Esophagus squamous epithelium (tissue), 5 donors: ENCODE measurements at places on chromosomes 13 and 19.
A peak's percentile ranks its signal among the peaks of the same experiment; 100 is the strongest.

DNA sequence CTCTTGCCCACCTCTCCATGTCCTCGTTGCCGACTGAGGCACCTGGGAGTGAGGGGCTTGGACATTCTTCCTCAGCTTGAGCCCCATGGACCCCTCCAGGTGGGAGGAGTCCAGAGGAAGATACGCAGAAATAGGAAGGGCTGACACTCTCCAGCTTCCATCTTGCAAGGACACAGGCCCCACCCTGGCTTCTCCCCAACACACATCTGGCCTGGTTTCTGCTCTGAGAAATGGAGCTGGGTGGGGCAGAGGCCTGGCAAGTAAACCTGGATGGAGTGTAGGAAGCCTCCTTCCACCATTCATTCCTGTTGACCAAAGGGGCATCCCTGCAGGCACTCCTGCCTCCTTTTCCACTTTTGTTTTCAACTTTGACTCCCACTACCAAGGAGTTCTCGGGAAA is 50.5 kb downstream of the NFIX start:
- no peak for DNase-seq

GRCh38 chr19:4342615-4343369 is 570 bp upstream of the MPND start:
- DNase-seq: peak; percentile 88

DNA sequence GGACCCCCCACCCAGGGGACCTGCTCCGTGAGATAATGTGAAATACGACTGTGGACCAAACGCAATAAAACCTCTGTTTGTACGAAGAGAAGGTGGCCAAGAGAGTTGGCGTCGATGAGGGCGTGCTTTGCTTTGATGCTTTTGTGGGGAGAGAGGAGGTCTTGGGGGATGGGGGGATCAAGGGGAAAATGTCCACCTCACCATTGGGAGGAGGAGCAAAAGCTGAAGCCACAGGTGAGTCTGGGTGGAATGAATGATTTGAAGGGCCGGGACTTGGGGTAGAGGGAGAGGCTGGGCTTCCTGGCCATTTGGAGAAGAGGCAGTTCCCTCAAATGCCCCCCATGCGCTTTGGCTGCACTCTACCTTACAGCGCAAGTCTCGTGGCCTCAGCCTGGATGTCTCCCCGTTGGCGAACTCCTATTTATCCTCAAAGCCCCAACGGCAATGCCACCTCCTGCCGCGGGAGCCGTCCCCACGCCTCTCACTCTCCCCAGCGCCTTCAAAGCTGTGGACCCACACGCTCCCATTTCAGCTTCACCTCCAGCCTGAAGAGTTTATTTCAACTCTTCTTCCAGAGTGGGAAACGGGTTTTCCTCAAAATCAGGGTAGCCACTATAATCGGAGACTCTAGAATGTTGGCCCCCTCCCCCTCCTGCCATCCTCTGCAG is 795 bp upstream of the ABCA7 start:
- DNase-seq: no peak

GRCh38 chr19:6738787-6739389 is 592 bp upstream of the TRIP10 start:
- no peak for DNase-seq

GRCh38 chr19:15576526-15577156 is 38.4 kb upstream of the CYP4F8 start:
- no peak for DNase-seq

- no peak for DNase-seq
Observed at GRCh38 chr13:40984668-40985366, 34.3 kb downstream of the ELF1 start.

DNA sequence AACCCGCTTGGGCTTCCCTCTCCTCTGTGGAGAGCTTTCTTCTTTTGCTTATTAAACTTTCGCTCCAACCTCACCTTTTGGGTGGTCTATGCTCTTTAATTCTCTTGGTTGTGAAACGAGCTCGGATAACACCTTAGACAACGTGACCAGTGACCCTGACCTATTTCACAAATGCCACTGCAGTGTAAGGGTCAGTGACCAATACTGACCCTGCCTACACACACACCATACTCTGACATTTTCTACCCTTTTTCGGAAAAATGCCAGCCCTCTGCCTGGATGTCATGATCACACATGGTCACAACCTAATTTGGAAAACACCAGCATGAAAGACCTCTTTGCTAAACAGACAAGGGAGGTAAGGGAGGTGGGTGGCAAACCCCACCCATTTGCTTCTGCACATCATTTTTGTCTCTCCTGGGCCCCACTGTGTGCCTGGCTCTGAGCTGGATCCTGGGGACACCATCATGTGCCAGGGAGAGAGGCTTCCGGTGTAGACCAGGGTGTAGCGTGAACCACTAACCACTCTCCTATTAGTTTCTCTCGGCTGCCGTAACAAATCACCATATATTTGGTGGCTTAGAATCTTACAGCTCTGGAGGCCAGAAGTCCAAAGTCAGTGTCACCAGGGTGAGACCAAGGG is 9.9 kb downstream of the ETFB start:
- DNase-seq: no peak

GRCh38 chr19:1483131-1483978 is 4.3 kb upstream of the C19orf25 start:
- no peak for DNase-seq

- DNase-seq: no peak
Observed at GRCh38 chr19:35009424-35010415, 9.6 kb downstream of the GRAMD1A start.

DNA sequence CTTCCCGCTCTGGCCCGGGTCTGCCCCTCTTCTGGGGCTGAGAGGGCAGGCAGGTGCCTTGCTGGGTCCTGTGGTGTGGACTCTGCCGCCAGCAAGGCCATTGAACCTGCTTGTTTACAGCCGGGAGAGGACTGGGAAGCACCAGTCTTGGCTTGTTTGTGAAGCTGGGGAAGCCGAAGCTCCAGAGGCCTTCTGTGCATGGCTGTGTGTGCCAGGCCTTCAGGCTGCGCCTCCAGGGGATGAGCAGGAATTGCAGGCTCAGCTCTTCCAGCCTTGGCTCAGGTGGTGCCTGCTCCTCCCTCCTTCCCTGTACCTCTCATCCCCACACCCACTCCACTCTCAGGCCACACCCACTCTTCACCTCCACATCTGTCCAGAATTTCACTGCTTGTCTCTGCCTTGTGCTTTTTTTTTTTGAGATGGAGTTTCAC is 17.5 kb downstream of the NDUFB7 start:
- no peak for DNase-seq

GRCh38 chr19:46809534-46810272 is 21.3 kb upstream of the SLC1A5 start:
- DNase-seq: no peak

- DNase-seq: no peak
Observed at GRCh38 chr19:18304458-18305310, 18.2 kb downstream of the LSM4 start.

GRCh38 chr19:11797491-11797890 is 832 bp upstream of the ZNF491 start:
- no peak for DNase-seq

- no peak for DNase-seq
Observed at GRCh38 chr19:48784527-48784926, 26.3 kb downstream of the BCAT2 start.

GRCh38 chr19:7751157-7751783 is 3.9 kb upstream of the CD209 start:
- no peak for DNase-seq

DNA sequence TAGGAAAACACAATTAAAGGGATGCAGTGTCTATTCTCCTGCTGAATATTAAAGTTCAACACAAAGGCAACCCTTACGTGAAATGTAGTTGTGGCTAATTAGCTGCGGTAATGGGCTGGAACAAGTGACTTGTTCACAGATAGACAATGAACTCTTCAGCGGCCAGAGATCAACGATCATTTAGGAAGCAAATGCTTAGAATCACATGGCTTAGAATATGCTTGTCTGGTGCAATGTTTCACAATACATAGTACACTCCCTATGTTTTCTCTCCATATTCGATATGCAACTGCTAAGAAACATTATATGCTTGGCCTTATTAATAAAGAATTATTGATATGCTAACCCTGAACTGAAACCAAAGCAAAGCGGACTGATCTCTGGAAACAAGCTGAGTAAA is 25.7 kb upstream of the MTUS2 start:
- DNase-seq: no peak

DNA sequence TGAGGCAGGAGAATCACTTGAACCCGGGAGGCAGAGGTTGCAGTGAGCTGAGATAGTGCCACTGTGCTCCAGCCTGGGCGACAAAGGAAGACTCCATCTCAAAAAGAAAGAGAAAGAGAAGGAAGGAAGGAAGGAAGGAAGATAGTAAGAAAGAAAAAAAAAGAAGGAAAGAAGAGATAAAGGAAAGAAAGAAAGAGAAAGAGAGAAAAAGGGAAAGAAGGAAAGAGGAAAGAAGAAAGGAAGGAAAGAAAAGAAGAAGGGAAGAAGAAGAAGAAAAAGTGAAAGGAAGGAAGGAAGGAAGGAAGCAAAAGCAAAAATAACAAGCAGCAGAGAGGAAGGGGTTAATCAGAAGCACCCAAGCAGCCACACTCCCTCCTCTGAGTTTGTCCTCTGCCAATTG is 32.1 kb downstream of the NWD1 start:
- no peak for DNase-seq

GRCh38 chr13:74090397-74090796 is 43.8 kb downstream of the KLF12 start:
- no peak for DNase-seq

DNA sequence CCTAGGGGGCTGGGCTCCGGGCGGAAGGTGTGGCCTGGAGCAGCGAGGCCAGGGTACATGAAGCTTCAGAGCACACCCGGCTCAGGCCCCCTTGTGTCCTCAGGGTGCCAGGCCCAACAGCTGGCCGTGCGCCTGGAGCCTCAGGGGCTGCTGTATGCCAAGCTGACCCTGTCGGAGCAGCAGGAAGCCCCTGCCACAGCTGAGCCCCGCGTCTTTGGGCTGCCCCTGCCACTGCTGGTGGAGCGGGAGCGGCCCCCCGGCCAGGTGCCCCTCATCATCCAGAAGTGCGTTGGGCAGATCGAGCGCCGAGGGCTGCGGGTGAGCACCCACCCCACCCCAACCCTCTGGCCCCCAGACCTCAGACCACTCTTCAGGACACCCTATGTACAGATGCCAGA is 3.2 kb downstream of the SYDE1 start:
- no peak for DNase-seq

DNA sequence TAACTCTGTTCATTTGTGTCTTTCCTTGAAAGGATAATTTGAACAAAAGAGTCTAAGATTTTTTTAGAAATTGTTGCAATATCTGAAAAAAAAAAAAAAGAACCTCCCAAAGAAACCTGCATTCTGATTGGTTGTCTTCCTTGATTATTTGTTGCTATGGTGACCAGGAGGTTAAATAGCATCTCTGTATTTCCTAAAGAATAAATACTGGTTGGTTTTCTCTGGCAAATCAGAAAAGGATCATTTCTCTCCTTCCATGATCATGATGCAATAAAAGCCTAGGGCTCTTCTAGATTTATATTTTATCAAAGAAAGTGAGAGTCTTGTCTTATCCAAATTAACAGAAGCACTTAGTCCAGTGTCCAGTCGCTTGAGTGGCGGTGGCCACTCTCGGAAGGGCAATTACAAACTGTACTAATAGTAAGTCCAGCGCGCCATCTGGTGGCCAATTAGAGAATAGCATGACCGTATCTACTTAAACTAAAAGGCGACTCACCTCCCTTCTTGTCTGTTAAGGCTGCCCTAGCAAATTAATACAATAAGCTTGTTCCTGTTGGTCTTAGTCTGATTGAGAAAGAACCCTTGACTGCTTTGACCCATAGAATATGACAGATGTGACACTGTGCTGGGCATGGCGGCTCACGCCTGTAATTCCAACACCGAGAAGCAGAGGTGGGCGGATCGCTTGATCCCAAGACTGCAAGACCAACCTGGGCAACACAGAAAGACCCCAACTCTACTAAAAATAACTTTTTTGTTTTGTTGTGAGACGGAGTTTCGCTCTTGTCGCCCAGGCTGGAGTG is 47.0 kb upstream of the PNMA8B start:
- DNase-seq: peak; percentile 64

- no peak for DNase-seq
Observed at GRCh38 chr19:10712045-10712444, 5.8 kb upstream of the DNM2 start.

GRCh38 chr19:14977128-14977527 is 2.5 kb downstream of the SLC1A6 start:
- no peak for DNase-seq

DNA sequence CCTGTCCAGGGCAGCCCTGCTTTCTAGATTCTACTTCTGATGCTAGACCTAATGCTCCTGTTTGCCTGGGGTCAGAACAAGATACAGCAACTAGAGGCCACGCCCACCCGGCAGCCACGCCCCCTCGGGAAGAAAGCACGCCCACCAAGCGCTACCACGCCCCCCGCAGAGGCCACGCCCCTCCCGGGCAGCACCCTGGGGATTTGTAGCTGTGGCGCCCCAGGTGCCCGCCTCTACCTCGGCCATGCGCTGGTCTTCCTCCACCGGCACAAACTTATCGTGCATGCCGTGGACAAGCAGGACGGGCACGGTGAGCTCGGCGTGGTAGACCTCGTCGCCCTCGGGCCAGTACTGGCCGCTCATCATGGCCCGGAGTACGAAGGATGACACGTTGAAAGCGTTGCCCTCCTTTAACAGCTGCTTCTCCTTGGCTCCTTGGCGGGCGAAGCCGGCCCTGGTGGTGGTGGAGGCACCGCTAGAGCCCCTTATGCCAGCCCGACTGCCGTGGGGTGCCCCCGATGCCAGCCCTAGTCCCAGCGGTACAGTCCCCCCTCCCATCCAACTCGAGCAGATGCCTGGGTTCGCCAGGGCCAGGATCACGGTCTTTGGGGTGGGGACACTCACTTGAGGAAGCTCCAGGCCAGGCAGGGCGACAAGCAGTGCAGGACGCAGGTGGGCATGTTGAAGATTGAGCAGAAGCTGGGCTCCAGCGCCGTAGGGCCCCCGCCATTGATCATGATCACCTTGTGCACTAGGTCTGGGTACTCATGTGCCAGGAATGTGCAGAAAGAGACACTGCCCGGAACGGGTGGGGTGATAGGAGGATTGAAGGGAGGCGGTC is 9.0 kb downstream of the ABHD8 start:
- DNase-seq: no peak

- DNase-seq: no peak
Observed at GRCh38 chr19:4174213-4174894, 8.0 kb downstream of the SIRT6 start.

DNA sequence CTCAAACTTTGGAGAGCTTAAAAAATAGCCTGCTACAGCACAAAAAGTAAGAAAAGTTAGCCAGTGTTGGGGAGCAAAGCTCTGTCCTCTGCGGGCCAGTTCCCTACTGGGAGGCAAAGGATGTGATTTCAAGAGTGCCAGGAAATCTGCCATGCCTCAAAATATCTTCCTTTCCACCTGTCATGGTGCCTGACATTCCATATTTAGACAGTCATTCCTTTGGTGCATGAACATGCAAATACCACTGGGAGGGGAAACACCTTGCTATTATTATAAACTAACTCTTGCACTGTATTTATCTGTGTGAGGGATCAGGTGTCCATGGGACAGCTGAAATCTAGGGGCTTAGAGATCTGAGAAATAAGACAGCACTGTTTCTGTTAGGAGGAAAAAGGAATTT is 10.3 kb downstream of the FREM2 start:
- DNase-seq: no peak
